Nasal cavity respiratory epithelium epithelial cell of viscerocranial mucosa (primary cell): ENCODE measurements at places on chromosomes 12 and 14. TPM values are rescaled to one million over a fixed set of nuclear protein-coding genes. Genes with fewer than 3 reads are reported as not detected.

PLEKHH1 gene
- total RNA-seq, result 2.7 and 5.5 TPM in 2 replicates

POC1B gene
- 17.9 and 29.7 TPM in 2 replicates for total RNA-seq

TPH2 gene
- not detected in 2 replicates for total RNA-seq

CBLN3 gene
- 0.34 and 2.5 TPM in 2 replicates for total RNA-seq

GNPNAT1 gene
- 34.8 and 51.6 TPM in 2 replicates for total RNA-seq

RNF212B gene
- total RNA-seq, result not detected in 2 replicates

SSTR1 gene
- not detected in 2 replicates for total RNA-seq

GUCY2C gene
- total RNA-seq, result under 0.01 TPM in 1 of 2 replicates, not detected in the other

AHNAK2 gene
- total RNA-seq, result 283 and 1,136 TPM in 2 replicates

FSCB gene
- not detected in 2 replicates for total RNA-seq

TAS2R14 gene
- total RNA-seq, result 0.68 and 4.1 TPM in 2 replicates

MORN3 gene
- total RNA-seq, result 0.50 and 3.4 TPM in 2 replicates

FGF23 gene
- not detected in 2 replicates for total RNA-seq

PTPN21 gene
- total RNA-seq, result 5.8 and 13.4 TPM in 2 replicates

PZP gene
- total RNA-seq, result not detected in 2 replicates

SLCO1B1 gene
- total RNA-seq, result not detected in 2 replicates

CIT gene
- 0.34 and 0.50 TPM in 2 replicates for total RNA-seq

FOXG1 gene
- 0.34 and 3.7 TPM in 2 replicates for total RNA-seq

ACVRL1 gene
- total RNA-seq, result not detected in 2 replicates

MYL2 gene
- total RNA-seq, result not detected in 2 replicates

TMPO gene
- total RNA-seq, result 59.7 and 60.1 TPM in 2 replicates

CDCA4 gene
- total RNA-seq, result 34.6 and 44.4 TPM in 2 replicates
